GM12865 (cell line): ENCODE measurements at places on chromosomes 12 and 14.

- DNase-seq, result no peak
Observed at GRCh38 chr12:42696406-42697149, 107.0 kb upstream of the PRICKLE1 start.

DNA sequence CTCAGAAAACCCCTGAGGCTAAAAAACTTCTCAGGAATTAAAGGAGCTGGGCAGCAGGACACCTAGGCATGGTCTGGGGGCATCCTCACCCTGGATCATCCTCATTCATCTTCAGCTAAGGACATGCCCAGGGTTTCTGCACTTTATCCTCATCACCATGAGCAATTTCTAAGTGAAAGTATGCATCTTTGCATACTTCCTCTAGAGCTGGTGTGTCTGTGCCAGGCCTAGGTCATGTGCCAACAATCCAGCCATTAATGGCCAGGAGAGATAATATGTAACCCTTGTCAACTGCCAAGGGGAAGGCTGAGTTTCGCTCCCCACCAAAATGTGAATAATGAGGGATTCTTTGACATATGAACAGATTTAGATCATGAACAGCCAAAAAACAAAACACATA, 160.5 kb downstream of the KITLG start:
- DNase-seq, result no peak

DNA sequence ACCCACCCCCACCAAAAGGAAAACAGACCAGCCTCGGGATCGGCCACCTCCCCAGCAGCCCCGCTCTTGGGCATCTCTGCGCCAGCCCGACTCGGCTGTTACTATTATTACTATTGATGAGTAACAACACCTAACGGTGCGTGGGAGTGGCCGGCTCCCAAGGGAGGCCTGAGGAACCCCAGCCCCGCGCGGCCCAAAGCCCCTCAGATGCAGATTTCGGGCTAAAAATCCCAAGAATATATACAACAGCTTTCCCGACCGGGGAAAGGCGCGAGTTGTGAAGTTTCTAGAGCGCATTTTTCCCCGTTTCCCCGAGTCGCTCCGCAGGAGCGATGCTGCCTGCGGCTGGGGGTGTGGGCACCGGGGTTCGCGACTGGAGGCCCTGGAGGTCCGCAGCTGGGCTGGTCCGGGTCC, 565 bp downstream of the NT5DC3 start:
- peak; percentile 40 for DNase-seq

DNA sequence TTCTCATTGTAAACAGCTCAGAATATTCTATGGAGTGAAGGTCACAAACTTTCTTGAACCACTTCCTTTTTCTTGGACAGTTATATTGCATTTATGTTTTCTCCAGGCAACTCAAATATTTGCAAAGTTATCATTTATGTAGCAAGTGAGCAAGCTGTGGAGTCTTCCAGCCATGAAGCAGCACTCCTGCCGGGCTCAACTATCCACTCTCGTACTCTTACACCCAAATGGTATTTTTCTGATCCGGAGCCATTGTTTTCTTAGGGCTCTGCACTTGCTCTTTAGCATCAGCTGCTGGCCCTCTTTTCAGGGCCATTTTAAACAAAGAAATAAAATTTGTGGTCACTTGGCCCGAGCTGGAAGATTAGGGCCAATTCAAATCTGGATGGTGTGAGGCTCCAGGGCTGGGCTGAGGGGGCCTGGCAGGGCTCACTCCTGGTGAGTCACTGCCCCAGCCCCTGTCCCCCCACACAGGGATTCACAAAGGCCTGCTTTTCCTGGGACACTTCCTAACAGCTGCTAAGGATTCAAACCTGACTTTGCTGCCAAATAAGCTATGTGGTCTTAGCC, 19.7 kb downstream of the SYNE3 start:
- DNase-seq, result no peak

DNA sequence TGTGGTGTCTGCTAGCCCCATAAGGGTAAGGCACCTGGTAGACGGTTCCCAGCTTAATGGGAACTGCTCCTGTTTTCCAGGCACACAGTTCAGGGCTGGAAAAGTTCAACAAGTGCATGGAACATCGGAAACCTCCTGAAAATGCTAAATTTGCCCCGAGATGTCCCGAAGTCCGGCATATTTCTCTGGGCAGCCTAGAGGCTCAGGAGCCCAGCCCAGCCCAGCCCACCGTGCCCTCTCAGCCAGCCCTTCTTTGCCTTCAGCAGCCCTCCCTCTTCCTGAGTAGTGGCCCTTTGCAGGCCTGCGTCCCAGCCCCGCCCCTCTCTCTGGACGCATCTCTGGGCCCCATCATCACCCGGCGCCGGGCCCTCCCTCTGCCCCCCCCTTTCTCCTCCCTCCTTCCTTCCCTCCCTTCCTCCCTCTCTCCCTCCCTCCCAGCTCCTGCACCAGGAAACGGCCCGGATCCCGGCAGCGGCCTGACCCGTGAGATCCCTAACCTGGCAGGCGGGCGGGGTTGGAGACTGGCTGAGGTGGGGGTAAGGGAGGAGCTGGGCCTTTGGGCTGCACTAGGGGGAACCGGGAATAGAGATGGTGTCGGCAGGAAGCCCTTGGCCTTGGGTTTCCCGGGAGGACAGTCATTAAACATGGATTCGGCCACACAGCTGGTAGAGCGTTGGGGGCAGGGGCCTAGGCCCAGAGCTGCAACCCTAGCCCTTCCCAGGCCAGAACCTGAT, at the start of gene BCL2L2:
Gene BCL2L2 (plus strand): TSS at position 422 of the 734 bp plus-strand sequence. CDS start 935 bp downstream, outside the sequence.
- peak; percentile 83 for DNase-seq

- DNase-seq, result no peak
Observed at GRCh38 chr14:99194136-99194535, 77.9 kb downstream of the BCL11B start.

GRCh38 chr14:76456200-76456599, 80.3 kb downstream of the ESRRB start:
- DNase-seq, result peak; percentile 57

- DNase-seq, result no peak
Observed at GRCh38 chr12:111117017-111117416, 196.6 kb upstream of the MYL2 start.

GRCh38 chr12:124772289-124773170, 91.1 kb downstream of the SCARB1 start:
- no peak for DNase-seq

DNA sequence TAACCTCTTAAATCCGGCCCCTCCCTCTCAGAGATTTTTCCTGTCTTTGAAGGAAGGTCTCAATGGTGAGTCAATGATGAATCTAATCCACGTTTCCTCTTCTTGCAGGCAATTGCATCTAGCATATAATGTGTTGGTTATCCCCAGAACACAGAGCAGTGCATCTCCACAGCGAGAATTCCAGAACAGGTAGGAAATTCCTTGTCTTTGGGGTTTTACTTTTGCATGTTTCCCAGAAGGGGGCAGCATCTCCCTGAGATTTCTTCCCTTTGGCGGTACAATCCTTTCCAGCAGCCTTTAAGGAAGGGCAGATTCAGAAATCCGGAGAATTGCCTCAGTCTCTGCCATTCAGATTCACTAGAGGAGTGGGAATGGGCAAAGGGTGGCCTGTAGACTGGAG, 128.0 kb downstream of the KCNA5 start:
- DNase-seq, result peak; percentile 11

- DNase-seq, result no peak
Observed at GRCh38 chr14:76262641-76263040, 110.9 kb downstream of the GPATCH2L start.

GRCh38 chr12:23472329-23472971, 477.0 kb downstream of the SOX5 start:
- DNase-seq, result no peak

DNA sequence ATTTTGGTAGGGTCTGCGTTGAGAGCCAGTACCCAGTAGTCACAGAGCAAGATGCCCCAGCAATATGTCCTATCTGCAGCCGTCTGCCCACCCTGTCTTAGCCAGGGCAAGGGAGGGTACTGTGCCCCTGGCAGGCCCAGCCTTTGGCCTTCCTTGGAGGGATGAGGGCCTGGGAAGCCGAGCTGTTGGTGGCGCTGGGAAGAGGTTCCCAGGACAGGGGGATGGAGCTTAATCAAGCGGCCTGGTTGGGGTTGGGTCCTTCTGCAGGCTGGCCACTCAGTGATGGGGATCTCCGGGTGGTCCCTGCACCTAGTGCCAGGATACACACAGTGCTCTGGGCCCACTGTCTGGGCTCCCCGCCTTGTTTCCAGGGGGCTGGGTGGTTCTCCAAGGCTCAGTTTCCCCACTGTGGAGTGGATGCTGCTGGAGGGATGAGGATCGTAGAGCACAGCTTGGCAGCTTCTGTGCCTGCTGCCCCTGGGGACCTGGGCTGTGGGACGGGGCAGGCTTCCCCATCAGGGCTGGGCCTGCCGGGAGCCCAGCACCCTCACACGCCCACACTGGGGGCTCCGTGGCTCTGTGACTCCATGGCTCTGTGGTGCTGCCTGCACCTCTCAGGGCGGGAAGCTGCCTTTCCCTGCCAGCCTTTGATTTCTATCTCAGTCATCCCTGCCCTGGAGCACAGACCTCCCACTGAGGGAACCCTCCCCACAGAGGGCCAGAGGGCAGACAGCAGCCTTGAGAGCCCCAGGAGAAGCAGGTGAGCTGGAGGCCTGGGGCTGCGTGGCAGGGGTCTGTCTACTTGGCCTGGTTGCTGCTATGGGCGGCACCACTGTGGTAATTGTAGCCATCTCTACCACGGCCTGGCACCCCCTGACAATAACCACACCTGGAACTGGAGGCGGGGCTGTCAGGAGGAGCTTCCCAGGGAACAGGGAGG, 357.0 kb downstream of the TMEM121 start:
- no peak for DNase-seq

DNA sequence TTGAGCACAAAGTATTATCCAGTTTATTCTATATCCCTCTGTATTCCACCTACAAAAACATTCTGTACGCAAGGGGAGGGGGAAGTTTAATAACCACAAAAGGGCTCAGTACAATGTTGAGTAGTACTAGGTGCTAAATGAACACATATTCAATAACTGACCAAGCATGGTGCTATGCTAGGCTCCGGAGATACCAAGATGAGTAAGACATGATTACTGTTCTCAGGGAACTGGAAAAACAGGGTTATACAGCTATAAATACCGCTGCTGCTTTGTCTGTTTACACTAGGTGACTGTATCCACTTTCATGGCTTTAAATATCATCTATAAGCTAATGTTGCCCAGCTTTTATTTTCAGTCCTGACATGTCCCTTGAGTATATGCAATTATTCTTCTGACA, 135.8 kb downstream of the INSM2 start:
- peak; percentile 9 for DNase-seq

DNA sequence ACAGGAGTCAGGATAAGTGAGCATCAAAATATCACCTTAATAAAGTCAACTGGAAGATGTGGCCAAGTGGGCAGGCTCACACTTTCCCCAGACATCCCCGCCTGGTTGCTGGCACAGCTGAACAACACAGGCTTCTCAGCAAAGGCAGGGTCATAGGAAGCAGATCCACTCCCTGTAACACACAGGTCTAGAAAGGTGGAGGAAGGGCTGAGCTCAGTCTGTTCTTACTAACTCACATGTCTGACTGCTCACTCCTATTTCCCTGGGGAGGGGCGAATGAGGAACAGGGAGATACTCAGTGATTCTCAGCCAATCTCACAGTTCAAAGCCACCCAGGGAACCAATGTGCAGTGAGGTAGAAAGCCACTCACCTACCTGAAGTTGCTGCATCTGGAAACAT, 45.0 kb upstream of the AMN1 start:
- peak; percentile 54 for DNase-seq

- no peak for DNase-seq
Observed at GRCh38 chr12:23895792-23896218, 53.7 kb downstream of the SOX5 start.

DNA sequence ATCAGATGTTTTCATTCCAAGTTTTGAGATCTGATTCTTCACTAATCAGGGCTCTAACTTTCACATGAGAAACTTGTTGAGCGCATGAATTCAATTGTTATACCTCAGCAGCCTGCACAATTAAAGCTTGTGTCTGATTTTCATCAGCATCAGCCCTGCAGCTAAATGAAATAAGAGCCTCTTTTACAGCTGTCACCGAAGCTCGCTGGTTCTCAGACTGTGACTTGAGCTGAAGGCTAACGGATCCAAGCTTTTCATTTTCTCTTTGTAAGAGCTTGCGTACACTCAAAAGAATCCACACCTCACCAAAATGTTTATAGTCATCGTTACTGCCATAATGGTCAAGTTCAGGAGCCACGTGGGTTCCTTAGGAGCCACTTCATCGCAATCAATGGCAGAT, 65.5 kb upstream of the BEGAIN start:
- DNase-seq, result no peak

GRCh38 chr12:114679452-114679875, 4.5 kb downstream of the TBX3 start:
- no peak for DNase-seq

GRCh38 chr12:67331123-67331522, 62.0 kb downstream of the CAND1 start:
- no peak for DNase-seq
